Stimulated activated CD8-positive, alpha-beta memory T cell treated with anti-CD3 and anti-CD28 coated beads, Interleukin-15, amount 100 ng/mL, for 48 hours (primary cell): ENCODE measurements at places on chromosomes 2 and 18.

DNA sequence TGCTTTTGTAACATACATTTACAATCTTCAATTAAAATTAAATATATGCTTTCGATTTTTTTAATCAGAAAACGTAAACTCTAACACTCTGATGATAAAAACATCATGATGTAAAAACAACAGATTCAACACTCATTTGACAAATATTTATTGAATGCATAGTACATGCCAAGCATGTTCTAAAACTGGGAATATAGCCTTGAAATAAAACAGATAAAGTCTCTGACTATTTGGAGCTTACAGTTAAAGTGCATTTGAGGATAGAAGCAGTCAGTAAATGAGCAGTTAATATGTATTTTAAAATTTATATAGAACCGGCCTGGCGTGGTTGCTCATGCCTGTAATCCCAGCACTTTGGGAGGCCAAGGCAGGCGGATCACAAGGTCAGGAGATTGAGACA is 47.8 kb downstream of the TMX3 start:
- no peak for DNase-seq

DNA sequence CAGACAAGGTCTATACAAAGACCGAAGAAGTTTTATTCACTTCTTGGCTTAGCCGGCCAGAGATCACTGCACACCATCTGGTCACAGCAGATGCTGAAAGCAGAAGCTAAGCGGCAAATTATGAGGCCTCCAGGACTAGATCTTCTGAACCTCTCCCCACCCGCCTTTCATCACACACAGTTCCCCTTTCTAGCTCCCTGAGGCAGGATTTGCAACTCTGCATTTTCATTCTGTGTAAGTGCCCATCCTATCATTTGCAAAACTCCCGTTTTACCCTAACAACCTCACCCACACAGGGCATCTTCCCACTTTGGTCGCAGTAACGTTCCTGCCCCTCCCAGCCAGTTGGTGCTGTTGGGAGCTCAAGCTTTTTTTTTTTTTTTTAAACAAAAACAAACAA is 3.1 kb upstream of the MOB1A start:
- no peak for DNase-seq

GRCh38 chr2:80326214-80326613 is 21.7 kb upstream of the LRRTM1 start:
- DNase-seq: no peak

GRCh38 chr18:41021089-41021488 is 933.9 kb upstream of the PIK3C3 start:
- no peak for DNase-seq

- DNase-seq: no peak
Observed at GRCh38 chr2:137729305-137729704, 235.0 kb upstream of the HNMT start.
